ENCODE measurements at places on chromosomes 7 and 10.

DNA sequence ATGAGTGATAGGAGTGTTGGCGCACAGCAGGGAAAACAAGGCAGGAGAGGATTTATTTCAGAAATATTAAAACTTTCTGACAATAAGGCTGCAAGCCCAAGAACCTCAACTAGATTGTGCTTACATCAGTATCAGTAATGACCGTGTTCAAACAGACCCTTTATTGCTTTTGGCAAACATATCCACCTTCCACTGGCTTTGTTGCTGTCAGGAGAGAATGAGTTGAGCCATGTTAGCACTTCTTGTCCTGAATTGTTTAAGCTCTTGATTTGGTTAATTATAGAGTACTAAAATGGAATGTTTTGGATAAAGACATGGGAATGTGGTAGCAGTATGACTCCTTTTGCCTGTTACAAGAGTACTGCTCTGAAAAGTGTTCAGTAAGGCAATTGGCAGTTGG is 3.8 kb downstream of the AHCYL2 start:
- no peak for DNase-seq

GRCh38 chr10:83816942-83817341 is 322.4 kb upstream of the GHITM start:
- DNase-seq, result no peak

DNA sequence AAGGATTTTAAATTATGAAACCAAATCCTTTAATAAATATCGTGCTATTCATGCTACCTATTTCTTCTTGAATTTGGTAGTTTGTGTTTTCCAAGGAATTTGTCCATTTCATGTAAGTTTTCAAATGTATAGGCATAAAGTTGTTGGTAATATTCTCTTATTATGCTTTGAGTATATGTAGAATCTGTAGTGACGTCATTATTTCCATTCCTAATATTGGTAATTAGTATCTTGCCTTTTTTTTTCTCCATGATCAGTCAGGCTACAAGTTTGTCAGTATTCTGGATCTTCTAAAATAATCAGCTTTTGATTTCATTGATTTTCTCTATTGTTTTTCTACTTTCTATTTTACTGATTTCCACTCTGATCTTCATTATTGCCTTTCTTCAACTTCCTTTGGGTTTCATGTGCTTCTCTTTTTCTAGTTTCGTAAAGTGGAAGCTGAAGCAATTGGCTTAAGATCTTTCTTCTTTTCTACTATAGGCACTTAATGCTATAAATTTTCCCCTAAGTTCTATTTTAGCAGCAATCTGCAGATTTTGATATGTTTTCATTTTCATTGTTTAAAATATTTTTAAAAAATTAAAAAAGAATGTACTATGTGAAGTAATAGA is 156.5 kb upstream of the HDAC9 start:
- no peak for DNase-seq

GRCh38 chr7:539731-540411 is 20.2 kb upstream of the PDGFA start:
- DNase-seq, result peak; percentile 70

DNA sequence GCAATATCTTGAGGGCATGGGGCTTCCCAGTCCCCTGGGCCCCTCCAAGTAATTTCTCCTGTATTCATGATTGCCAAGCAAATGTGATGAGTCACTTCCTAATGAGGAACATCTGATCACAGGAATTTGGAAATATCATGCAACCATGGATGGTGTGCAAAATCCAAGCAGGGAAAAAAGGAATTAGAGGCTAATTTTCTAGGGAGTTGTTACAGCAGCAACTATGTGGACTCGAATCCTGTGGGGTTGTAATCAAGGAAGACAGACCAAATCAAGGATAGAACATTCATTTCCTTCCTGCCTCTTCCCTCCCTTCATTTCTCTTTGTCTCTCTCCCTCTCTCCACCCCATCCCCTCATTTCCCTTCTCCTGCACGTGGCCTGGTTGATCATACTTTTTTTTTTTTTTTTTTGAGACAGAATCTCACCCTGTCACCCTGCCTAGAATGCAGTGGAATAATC is 23.9 kb upstream of the AGFG2 start:
- DNase-seq, result no peak

GRCh38 chr10:88190123-88190522 is 326.7 kb downstream of the PTEN start:
- DNase-seq, result no peak

- DNase-seq, result peak; percentile 78
These were observed at the start of gene ADAM12 for GRCh38 chr10:126387931-126388911. ADAM12 (minus strand) TSS chr10:126388477; CDS start chr10:126388145, 332 bp downstream.

GRCh38 chr7:51141451-51142003 is 175.1 kb downstream of the COBL start:
- DNase-seq, result peak; percentile 78

GRCh38 chr7:78924581-78924980 is 528.9 kb downstream of the MAGI2 start:
- DNase-seq, result no peak

GRCh38 chr10:91424016-91424415 is 13.9 kb downstream of the HECTD2 start:
- no peak for DNase-seq

DNA sequence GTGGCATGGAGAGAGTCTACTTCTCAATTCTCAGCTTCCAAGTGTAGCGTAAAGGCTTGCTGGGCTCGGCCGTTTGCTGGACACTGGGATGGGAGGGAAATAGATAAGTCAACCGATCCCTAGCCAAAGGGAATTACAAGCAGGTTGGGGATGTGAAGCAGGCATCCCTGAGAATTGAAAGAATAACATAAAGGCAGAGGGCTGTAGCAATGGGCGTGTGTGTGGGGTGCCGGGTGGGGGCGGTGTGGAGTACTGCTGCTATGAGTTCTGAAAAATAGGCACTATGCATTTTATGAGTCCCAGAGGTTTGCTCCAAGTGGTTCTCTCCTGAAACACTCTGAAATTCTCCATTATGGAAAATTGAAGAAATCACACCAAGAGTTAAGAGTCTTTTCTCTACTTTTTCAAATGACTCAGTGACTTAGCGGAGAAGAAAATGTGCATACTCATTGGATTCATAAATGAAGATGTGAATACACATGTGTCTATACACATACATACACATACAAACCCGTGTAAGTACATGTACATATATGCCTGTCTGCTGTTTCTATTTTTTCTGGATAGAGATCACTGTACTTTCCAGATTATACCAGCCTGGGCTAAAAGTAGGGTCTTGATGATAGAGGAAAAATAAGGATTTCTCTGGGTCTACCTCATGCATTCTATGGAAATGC is 65.4 kb downstream of the ADRA2A start:
- peak; percentile 69 for DNase-seq

- DNase-seq, result no peak
These were observed 55.2 kb downstream of the DOCK4 start for GRCh38 chr7:112150823-112151641.

DNA sequence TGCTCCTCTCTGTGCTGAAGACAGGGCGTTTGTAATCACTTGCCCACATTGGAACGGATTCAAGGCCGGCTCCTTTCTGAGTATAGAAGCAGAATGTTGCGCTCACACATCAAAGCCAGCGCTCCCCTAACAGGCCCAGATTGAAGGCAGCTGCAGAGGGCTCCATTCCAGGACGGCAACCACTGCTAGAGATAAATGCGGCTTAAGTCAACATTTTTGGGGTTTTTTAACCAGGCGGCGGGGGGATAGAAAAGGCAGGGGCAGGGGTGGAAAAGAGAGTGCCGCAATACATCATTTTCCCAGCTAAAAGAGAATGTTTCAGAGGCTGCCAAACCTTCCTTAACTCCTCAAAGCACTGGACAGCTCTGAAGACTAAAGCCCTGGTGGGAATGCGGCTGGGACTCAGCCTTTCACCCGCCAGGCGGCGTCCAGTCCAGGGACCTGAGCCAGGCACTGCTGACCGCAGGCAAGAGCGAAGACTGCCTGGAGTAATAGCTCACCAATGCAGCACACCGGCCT is 189.6 kb downstream of the TNS3 start:
- no peak for DNase-seq

DNA sequence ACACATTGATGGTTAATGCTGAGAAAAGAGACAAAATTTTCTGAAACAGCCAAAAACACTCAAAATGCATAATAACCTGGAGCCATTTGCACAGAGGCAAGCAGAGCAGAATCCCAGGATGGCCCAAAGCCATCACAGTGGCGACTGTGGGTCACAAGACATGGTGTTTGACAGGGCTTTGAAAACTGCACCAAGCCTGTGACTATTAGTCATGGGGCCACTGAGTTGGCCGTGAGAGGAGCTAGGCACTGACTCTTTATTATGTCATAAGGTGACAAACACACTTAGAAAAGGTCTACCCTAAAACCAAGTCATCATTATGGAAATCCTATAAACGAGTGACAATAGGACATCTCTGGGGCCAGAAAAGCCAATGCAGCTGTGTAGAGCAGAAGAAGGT is 23.9 kb downstream of the DRGX start:
- no peak for DNase-seq

DNA sequence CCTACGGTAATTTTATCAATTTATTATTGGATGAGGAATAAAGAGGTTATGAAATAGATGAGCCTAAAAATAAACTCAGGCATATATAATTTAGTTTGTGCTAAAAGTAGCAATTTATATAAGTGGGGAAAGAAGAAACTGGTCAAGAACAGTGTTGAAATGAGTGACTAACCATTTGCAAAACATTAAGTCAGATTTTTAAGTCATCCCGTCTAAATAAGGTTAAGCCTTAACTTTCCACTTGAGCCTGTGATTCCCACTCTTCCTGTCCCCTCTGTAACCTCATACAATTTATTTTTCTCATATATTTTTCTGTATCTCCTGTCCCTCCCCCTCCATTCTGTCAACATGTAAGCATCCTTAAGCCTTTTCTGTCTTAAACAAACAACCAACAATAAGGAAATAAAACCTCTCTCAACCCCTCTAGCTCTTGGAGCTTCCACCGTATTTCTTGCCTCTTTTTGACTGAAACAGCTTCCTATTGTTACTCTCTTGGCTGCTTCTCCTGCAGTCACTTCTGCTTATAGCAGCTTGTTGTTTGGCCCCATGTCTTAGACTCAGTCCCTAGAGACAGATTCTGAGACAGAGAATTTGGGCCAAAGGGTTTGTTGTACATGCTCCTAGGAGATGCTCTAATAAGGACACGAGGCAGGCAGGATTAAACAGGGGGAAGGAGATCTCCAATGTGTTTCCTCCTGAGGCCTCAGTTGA is 109.7 kb downstream of the GNAI1 start:
- no peak for DNase-seq

DNA sequence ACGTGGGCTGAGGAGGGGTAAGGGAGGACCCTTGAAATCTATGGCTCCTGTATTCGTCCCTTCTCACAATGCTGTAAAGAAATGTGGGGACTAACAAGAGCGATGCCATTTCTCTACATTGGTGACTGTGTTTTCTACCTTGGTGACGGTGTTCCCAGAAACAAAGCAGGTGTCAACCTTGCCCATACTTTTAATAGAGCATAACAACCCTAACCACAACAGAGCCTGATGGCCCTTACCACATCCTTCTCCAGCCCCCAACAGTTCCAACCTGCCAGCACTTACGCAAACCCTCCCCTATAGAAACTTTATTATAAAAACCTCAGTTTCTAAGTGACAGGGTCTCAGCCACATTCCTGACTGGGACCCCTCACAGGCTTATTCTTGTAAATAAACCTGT is 28.2 kb upstream of the ADCYAP1R1 start:
- DNase-seq, result no peak

DNA sequence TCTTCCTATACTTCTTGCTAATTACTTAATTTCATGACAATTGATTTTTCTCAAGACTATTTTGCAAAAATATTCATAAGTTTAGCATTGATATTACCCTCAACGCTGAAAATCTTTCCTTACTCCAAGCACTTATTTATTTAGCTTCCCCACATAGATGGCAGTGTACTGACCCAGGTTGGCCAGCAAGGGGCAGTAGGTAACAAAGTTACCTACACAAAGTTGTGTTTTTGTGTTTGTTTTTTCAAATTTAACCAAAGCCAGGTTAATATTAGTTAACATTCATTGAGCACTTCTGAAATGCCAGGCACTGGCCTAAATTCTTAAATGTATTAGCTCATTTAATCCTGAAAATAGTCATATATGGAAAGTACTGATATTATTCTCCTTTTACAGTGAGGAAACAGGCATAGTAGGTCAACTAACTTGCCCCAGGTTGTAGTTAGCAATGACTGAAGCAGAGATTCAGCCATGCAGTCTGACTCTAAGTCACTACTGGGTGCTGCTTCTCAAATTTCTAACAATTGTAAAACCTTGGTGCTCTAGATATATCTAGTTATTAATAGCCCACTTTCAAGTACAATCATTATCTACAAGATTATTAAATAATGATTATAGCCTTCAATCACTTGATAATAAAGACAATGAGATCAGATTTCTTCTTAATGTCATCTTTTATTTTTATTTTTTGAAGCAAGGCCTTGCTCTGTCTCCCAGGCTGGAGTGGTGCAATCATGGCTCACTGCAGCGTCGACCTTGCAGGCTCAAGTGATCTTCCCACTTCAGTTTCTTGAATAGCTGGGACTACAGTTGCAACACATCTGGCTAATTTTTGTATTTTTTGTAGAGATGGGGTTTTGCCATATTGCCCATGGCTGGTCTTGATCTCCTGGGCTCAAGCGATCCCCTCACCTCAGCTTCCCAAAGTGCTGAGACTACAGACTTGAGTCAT is 5.8 kb upstream of the GGCT start:
- DNase-seq, result peak; percentile 58
